Fibroblast of skin of right biceps (primary cell): ENCODE measurements at places on chromosomes 16 and 17.

DNA sequence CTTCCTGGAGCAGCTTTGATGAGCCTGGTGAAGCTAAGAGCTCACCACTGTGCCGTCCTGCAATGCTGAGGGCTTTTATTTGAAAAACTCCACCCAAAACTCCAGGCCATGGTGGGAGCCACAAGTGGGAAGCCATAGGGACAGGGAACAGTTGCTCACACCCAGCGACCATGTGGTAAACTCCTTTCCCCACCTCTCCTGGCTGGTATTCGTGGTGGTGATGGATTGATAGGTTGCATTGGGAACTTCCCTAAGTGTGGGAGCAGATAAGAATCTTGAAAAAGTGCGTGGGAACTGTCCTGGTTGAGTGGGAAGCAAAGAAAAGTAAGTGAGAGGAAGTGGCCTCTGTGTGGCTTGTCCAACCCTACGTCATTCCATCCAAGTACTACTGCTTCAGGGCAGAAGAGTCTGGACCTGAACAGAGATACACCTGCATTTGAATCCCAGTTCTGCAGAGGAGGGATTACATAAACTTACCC lies at the start of gene CCL1:
Gene CCL1 (minus strand): TSS at position 51 of the 479 bp plus-strand sequence. CDS start 72 bp downstream, outside the sequence.
- DNase-seq, result no peak

- DNase-seq, result no peak
These were observed 34.9 kb downstream of the SMARCE1 start for GRCh38 chr17:40612599-40613244.

GRCh38 chr16:23594186-23594585 lies 1.9 kb downstream of the NDUFAB1 start:
- DNase-seq, result no peak

- DNase-seq, result peak; percentile 49
These were observed 41.6 kb downstream of the SNX11 start for GRCh38 chr17:48148854-48149786.

- DNase-seq, result peak; percentile 65
These were observed 7.3 kb upstream of the IL34 start for GRCh38 chr16:70638814-70639792.

GRCh38 chr16:89549007-89549700 lies 11.3 kb upstream of the RPL13 start:
- DNase-seq, result no peak

DNA sequence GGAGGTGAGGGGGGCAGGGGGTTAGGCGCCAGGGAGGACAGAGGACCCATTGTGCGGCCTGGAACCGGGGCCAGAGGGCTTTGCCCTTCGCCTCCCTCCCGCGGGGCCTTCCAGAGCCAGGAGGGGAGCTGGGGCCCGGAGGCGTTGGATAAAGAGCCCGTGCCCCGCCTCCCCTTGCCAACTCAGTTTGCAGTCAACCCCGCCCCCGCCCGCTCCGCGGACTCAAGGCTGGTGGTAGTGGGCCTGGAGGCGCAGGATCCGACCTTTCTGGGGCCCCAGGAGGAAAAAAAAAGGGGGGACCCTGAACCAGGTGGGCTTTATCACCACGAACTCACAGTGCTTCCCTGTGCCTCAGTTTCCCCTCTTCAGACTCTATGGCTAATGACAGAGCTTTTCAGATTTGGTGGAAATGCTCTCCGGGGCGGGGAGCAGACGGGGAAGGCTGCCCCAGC lies 2.0 kb upstream of the SPHK1 start:
- peak; percentile 79 for DNase-seq

- no peak for DNase-seq
These were observed 7.2 kb downstream of the WWOX start for GRCh38 chr16:78106686-78107085.

DNA sequence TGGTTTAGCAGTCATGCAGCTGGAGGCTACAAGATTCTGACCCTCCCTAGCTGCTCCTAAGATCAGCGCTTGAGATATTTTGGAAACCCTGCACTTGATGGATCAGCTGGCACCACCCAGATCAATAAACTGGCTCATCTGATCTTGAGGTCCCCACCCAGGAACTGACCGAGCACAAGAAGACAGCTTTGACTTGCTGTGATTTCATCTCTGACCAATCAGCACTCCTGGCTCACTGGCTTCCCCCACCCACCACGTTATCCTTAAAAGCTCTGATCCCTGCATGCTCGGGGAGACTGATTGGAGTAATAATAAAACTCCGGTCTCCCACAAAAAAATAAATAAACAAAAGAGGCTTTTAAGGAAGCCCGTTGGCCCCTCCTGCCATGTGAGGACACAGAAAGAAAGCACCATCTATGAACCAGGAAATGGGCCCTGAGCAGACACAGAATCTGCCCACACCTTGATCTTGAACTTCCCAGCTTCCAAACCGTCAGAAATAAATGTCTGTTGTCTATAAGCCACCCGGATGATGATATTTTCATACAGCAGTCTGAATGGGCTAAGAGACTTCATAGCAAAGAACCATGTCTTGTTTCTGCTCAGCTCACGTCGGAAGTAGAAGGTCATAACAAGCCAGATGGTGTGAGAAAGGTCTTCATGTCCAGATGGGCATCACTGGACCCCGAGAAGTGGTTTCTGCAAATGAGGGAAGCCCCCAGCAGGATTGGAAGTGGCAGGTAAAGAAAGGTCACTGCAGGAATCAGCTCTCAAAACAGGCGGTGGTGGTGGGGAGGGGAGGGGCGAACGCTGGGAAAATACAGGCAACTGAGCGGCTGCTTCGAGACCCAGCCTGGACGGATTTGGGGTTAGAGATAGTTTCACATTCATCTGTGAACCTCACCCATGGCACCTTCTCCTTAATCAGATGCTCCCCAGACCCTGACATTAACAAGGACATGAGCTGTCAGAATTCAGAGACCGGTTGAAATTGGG lies 19.8 kb upstream of the RPH3AL start:
- DNase-seq, result no peak

DNA sequence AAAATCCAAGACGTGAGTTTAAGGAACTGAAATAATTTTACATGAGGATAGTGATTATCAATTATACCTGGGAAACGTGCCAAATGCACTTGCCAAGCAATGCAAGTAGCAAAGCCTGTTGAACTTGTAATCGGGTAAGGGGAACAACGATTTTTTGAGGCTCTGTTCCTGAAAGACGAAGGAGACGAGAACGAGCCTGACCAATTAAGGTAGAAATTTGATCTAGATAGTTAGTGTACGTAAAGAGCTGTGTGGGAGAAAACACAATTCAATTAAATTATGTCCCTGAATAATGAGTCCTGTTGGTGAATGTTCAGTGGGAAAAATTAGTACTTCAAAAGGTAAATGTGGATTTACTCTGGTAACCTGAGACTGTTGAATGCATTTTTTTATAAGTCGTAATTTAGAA lies 17.7 kb upstream of the KCTD5 start:
- DNase-seq, result no peak

- no peak for DNase-seq
These were observed 16.1 kb downstream of the NPRL3 start for GRCh38 chr16:122361-122760.

DNA sequence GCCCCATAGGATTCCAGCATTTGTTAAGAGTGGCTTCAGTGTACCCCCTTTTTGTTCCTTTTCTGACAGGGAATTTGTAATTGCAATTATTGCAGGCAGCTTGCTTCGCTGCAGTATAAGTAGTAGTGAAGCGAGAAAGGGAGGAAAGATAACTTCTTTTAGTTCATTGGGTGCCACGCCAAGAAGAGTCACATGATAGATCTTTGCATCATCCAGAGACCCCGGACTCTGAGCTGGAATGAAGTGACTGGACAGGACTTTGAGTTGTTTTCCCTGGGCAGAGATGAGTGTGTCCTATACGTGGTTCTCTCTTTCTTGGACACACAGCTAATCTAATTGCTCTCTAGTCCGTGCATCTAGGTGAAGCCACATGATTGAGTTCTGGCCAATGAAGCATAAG lies 44.8 kb upstream of the PMFBP1 start:
- no peak for DNase-seq

DNA sequence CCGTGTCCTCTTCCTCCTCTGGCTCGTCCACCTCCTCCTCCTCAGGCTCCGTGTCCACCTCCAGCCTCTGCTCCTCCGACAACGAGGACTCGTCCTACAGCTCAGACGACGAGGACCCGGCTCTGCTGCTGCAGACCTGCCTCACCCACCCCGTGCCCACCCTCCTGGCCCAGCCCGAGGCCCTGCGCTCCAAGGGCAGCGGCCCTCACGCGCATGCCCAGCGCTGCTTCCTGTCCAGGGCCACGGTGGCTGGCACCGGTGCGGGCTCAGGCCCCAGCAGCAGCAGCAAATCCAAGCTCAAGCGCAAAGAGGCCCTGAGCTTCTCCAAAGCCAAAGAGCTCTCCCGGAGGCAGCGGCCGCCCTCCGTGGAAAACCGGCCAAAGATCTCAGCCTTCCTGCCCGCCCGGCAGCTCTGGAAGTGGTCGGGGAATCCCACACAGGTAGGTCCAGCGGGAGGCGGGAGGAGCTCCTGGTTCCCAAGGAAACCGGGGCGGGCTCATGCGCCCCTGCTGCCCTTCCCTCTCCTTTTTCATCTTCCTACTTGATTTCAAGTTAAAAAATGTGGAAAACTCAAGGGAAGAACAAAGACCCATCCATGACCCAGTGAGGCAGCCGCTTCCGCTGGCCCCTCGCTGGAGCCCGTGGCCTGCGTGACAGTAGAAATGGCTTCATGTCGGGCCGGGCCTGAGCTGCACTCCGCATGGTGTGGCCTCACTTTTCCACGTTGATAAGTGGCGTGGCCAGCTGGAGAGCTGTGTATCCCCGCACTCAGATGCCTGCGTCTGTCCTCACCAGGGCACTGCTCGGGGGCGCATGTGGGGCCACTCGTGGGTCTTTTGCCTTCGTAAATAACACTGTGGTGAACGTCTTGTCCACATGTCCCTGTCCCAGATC lies 50.7 kb downstream of the ACTG1 start:
- DNase-seq, result no peak

DNA sequence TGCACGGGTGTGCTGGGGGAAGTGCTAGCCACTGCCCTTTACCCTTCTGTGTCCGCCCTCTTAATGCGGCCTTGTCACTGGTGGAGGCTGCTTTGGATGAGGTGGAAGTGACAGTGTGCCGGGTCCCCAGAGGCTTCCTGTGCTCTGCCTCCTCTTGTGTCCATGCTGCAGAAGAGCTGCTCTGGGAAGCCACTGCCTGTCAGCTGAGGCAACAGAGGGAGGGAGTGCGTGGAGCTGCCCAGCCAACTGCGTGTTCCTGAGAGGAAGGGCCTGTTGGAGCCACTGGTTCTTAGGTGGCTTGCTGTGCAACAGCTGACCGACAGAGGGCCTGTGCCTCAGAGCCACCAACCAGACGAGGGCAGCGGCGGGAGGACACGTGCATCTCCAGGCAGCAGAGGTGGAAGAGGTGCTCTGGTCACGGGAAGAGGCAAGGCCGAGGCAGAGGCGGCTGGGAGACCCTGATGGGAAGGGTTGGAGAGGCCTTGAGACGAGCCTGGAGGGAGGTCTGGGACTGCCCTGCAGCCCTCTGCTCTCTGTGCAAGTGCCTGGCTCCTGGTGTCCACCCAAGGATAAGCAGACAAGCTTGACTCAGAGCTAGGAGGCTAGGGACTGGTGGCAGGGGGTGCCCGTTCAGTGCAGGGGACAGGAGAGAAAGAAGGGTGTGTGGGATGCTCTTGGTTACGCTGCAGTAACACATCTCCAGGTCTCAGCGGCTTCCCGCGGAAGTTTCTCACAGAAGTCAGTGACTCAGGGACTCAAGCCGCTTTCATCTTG lies 25.4 kb downstream of the B9D1 start:
- DNase-seq, result no peak

GRCh38 chr16:78654929-78655328 lies 555.5 kb downstream of the WWOX start:
- no peak for DNase-seq

DNA sequence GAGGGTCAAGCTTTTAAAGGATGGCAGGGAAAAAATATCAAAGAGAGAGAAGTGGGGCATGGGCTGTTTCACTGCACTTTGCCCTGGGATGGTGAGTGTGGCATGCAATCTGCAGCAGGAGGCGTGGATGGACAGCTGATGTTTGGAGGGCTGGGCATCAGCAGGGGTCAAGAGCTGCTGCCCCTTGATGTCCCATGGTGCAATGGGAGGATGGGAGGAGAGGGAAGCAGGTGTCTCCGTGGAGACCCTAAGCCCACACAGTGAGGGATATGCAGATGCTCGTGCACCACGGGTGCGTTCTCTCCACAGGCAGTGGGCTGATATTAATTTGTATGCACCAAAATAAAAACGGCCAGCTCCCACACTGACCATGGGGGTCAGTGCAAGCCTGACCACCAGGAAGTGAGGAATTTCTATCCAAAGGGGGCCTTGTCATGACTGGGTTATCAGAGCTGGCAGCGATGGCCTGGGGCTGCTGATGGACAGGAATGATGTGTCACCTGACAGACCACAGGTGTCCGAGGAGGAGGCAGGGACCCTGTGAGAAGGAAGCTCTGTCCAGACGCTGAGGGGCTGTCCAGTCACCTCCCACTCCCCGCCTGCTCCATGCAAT lies 183.6 kb downstream of the IRF8 start:
- no peak for DNase-seq

DNA sequence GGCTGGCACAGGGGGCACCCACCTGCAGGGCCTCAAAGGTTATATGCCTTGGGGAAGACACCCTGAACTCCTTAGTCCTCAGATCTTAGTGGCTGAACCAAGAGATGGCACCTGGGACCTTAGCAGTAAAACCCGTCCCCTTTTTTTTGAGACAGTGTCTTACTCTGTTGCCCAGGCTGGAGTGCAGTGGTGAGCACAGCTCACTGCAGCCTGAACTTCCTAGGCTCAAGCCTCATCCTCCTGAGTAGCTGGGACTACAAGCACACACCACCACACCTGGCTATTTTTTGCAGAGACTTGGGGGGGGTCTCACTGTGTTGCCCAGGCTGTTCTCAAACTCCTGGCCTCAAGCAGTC lies 237.2 kb downstream of the MRTFB start:
- no peak for DNase-seq

DNA sequence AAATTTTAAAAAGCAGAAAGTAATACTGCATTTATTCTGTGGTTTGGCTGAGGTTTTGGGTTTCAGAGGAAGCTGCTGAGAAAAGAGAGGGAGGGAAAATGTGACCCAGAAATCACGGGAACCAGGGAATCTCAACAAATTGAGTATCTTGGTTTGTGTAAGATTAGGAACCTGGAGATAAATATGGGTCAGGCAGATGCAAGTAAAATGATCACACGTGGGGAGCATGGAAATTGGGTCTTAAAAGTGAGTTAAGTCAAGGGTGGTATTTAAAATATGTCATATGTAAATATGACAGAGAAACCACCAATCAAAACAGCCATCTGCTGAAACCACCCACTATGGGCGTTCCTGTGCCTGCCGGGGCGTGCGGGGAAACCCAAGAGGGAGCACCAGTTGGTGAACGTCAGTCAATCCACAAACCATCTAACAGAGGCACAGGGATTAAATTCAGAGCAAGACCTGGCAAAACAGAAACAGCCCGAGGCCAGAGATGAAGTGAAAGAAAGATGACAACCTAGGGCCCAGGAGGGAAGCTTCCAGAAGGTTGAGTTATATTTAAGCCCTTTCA lies 33.4 kb downstream of the CDH13 start:
- DNase-seq, result peak; percentile 68

GRCh38 chr17:42406615-42407288 lies 16.3 kb downstream of the CAVIN1 start:
- no peak for DNase-seq
